CD8-positive, alpha-beta memory T cell (primary cell): ENCODE measurements at places on chromosomes 3 and 15. TPM values are rescaled to one million over a fixed set of nuclear protein-coding genes. Genes with fewer than 3 reads are reported as not detected.

- no peak for DNase-seq
Measured at GRCh38 chr3:149726716-149727407, 25.4 kb downstream of the COMMD2 start.

DNA sequence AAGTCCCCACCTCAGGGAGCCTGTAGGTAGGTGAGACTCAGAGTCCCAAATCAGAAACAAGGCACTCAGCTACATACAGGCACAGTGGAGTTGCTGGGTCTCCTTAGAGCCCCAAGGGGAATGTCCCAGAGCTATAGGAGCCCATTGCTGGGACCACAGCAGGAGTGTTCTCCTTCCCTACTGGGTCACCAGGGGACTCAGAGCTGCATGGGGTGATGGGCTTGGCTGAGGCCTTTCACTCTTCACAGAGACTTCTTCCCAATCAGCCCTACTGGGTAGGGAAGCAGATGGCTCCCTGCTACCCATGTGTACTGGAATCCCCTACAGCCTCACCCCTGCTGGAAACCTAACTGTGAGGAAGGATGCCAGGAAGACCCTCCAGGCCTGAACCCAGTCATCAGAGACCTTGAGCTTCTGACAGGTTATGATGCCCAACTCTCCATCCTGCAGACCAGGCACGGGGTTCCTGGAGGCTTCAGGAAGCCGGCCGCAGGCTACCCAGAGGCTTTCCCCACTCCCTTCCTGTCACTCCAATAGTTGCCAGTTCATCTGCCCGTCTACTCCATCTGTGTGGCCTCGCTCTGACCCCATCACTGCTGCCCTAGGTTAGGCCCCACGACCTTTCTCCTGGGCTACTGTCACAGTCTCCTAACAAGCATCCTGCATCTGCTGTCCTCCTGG, 24.0 kb downstream of the RASGRF1 start:
- DNase-seq, result no peak

- no peak for DNase-seq
Measured at GRCh38 chr15:70077188-70078147, 20.2 kb downstream of the TLE3 start.

- no peak for DNase-seq
Measured at GRCh38 chr15:73838831-73839426, 34.4 kb upstream of the TBC1D21 start.

GABRR3 gene
- not detected for polyA plus RNA-seq
